Ammon's horn (tissue), 1 donor: ENCODE measurements at places on chromosomes 3 and 15.
A peak's percentile ranks its signal among the peaks of the same experiment; 100 is the strongest.

DNA sequence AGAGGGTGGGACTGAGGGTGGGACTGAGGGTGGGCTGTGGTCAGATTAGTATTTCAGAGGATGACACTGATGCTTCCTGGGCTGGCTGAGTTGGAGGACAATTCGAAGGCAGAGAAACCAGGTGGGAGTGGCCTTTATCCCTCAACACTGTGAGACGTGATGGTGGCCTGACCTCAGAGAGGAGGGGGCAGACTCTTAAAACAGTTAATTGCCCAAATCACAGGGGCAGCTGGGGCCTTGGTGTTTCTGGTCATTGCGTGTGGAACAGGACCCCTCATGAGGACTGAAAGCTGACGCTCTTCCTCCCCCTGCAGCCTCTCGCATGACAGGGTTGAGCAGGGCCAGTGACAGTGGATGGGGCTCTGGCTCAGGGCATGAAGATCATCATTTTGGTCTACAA lies 18.7 kb downstream of the DNASE1L3 start:
- no peak for DNase-seq

GRCh38 chr3:79019137-79019923 lies 748.5 kb downstream of the ROBO1 start:
- peak; percentile 93 for DNase-seq

GRCh38 chr15:38176691-38177090 lies 75.9 kb upstream of the SPRED1 start:
- DNase-seq, result no peak

DNA sequence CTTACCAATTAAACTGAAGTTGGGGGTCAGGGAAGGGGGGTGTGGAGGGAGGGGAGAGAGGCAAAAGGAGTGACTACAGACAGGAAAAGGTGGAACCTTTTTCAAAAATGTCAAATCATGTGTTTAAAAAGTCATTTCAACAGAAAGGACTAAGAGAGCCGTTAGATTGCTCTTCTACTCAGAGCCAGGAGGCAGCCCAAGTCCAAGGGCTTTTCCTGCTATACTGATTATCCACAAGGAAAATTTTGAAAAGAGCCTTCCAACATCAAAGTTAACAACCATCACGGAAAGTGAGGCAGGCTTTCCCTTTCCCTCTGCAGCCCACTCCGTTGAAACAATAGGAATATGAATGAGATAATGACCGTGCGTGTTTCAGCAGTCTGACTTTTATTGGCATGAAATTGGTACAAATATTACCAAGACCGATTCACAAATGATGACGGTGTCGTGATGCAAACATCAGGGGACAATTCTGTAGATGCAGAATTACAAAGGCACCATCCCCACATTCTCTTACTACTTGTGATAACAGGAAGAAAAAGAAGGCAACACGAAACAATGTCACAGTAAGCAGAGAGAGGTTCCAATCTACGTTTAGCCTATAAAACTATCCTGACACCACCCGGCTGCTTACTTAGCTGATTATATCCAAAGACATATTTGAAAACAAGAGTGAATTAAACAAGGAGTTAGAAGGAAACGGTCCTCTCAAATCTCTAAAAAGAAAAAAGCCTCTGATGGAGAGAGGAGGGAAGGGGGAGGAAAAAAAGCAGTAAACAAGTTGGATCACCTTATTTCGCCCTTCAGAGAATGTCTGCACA lies 453.7 kb downstream of the FOXP1 start:
- DNase-seq, result peak; percentile 40

DNA sequence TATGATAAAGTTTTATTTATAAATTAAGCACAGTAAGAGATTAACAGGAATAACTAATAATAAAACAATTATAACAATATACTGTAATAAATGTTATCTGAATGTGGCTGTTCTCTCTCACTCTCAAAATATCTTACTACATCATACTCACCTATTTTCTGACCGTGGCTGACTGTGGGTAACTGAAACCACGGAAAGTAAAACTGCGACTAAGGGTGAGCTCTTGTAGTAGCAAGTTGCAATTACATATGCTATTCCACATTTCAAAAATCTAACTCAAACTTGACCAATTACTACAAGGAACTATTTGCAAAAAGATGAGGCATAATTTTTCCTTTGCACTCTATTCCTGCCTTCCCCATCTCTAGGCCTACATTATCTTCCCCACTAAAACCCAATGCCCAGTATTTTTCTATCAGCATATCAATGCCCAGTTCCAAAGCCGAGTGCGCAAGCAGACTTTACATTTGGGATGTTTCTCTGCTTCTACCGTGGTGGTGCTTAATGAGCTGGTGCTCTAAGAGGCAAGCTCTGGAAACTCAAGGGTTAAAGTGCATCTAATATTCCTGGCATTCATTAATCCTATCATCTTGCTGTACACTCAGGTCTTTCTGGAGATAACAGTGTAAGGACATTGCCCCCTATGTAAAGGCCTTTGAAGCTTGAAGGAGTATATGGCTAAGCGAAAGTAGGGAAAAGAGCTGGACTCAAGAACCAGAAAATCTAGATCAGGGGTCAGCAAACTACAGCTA lies 6.7 kb downstream of the PCYT1A start:
- no peak for DNase-seq

DNA sequence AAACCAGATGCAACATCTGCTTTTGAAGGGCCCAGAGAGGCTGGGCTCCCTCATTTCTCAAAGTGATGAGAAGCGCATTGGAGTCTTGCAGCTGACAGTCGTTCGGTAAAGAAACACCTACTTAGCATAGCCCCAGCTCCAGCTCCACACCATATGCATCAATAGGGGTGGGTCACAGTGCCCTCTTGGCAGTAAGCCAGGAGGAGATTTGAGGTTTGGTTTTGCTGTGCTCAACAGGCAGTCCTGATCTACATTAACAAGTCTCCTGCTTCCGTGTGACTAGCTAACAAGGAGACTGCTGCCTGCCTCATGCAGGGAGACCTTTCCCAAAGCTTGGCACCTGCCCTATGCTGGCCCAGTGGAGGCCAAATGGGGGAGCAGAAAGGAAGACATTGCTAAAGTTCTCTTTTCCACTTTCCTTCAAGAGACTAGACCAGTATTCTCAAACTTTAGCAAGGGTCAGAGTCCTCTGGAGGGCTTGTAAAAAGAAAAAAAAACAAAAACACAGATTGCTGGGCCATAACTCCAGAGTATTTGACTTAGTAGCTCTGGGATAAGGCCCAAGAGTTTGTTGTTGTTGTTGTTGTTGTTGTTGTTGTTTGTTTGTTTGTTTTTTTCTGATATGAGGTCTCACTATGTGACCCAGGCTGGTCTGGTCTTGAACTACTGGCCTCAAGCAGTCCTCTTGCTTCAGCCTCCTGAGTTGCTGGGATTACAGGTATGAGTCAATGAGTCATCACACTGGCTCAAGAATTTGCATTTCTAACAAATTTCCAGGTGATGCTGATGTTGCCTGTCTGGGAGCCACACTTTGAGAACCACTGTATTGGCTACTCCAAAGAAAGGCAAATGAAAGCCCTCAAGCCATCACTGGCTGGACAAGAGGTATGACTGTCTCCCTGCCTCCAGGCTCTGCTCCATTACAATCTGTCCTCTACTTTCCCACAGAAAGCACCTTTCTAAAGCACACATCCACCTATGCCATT lies 294.9 kb downstream of the RORA start:
- no peak for DNase-seq

GRCh38 chr3:123745184-123745855 lies 138.8 kb downstream of the MYLK start:
- no peak for DNase-seq

DNA sequence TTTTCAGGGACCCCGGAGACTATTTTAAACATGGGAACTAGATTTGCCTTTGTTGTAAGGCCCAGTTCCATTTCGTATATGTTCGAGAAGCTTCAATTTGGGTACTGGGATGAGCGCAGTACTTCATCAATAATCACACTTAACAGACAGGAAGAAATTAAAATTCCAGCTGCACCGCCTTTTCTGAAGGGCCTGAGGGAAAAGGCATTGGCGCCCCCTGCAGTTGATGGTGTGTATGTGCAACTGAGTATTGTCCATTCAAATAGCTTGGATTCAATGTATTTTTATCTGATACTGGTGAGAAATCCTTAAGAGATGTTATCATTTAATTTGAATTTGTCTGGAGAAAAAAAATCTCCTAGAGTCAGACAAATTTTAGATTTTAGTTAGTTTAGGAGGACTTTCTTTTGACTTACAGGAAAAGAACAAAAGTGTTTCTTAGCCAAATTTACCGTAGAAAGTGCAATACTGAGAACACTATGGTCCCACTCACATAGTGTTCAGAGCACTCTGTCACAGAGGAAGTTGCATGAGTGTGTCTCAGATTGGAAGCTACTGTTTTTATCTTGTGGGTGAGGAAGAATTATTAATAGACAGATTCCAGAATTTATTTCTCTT lies 5.4 kb upstream of the ALDH1A2 start:
- peak; percentile 81 for DNase-seq

- DNase-seq, result peak; percentile 29
Observed at GRCh38 chr3:32175607-32176197, 62.8 kb upstream of the CMTM8 start.

GRCh38 chr15:22258398-22259150 lies 178.2 kb downstream of the OR4M2 start:
- DNase-seq, result no peak

DNA sequence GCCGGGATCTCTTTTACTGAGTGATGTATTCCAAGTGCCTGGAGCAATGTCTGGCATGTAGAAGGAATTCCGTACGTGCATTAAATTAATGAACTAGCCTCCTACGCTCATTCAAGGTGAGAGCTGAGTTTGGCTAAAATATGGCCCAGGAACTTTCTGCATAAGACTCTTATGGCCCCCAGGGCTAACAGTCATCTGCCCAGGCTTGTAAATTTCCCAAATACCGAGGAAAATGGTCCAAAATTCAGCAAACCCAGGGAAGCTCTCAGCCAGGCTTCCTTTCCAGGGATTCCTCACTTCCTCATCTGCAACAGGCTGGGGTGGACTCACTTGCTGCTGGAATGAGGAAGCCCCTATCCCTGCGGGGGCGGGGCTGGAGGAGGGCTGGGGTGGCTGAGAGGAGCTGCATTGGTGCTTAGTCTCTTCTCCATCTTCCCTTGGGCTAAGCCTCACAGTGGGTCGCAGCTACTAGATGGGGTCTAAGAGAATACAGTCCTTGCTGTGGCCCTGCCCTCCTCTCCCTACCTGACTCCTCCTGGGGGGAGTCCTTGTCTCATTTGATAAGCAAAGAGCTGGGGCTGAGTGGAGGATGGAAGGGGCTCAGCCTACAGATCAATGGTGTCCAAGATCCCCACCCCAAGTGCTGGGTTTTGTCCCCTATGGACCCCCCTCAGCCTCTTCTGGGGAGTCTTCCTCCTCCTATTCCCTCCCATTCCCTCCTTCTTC lies 28.5 kb upstream of the APOD start:
- DNase-seq, result no peak

GRCh38 chr3:46867550-46867898 lies 4.3 kb upstream of the MYL3 start:
- DNase-seq, result peak; percentile 71
